ENCODE measurements at places on chromosomes 3 and 15. TPM values are rescaled to one million over a fixed set of nuclear protein-coding genes. Genes with fewer than 3 reads are reported as not detected.

DNA sequence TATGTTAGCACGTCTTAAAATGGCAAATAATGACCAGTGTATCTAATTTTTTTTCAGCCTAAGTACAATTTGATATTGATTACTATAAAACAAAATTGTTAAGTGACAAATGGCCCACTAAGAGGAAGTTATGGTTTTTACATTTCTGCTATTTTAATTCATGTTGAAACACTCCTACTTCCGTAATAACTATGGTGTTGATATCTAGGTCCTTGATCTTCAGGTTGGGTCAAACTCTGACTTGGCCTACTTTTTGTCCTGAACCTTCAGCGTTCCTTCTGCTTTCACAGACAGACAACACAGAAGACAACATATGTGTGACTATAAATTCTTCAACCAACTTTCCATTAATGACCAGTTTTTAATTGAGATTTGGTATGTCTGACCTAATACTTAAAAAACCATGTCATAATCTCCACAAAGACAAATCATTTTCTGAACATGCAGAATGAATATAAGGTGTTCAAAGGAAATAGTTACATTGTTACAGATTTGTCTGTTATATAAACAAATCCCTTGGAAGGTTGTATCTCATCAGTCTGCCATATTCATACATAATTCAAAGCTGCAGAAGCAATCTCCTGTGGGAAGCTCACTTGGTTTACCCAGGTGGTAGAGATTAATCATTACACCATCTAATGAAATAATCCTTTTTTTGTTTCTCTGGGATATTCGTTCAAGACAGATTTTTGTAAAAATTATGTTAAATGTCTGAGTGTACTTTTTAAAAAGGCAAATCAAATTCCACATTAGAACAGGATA is 92.1 kb upstream of the TSPAN3 start:
- DNase-seq = no peak

DNA sequence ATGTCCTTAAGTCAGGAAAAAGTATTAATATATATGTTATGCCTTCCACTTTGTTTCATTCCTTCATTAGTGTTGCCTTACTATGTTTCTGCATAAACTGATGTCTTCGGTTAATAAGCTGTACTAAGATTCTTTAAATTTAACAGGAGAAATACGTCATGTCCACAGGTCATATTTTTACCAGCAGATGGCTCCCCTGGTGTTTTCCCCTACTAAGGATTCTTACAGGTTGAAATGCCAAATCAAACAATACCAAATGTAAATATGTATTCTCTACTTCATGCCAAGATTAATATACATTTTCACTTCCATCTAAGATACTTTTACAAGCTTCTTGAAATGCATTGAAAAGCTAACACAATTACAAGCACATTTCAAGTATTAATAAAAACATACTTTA is 1602.1 kb downstream of the SI start:
- DNase-seq = no peak

- DNase-seq = no peak
Observed at GRCh38 chr3:107767897-107768605, 245.3 kb downstream of the BBX start.

DNA sequence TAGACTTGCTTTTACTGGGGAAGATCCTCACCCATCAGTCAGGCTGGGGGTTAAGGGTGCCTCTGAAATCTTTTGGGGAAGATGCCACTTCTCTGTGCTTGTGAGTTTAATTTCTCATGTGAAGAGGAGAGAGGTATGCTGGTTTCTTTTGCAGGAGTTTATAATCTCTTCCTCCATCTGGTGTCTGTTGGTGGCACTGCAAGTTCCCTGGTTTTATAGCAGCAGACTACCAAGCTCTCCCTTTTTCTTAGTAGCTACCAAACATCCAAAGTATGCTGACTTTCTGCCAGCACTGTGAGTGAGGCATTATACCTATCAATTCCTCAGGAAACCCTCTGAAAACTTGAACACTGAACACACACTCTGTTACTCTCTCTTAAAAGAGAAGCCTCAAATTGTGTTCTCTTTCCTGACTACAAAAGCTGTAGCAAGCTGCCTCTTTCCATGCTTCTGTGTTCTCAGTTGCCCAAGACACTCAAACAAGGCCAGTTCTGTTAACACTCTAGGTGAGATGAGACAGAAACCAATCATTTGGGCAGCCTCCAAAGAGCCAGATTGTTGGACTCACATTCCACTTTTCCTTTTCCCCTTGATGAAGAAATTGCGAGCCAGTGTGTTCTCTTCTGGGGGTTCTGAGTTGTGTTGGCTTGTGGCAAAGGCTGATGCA is 299.5 kb downstream of the GAP43 start:
- DNase-seq = no peak

- DNase-seq = no peak
Observed at GRCh38 chr15:50353251-50353974, 1.6 kb downstream of the GABPB1 start.

The CPA3 gene
- 2.1 TPM for total RNA-seq
